Right cardiac atrium (tissue), 5 donors: ENCODE measurements at places on chromosomes 13 and 19. TPM values are rescaled to one million over a fixed set of nuclear protein-coding genes. Genes with fewer than 3 reads are reported as not detected.
A peak's percentile ranks its signal among the peaks of the same experiment; 100 is the strongest.

DNA sequence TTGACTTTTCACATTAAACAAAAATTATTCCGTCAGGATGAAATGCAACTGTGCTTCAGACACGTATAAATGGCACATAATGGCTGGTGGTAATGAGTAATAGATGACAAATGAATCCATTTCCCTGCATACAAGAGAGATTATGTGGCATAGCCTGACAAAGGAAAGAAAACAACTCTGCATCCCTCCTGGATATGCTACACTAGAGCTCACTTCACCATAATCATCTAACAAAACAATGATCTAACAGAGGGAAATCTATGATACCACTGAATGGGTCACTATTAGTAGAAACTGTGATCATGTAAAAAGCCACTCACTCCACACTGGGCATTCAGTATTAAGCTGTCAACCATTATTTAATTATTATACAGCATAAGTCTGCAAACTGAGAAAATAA is 1498.4 kb downstream of the EFNB2 start:
- no peak for DNase-seq

DNA sequence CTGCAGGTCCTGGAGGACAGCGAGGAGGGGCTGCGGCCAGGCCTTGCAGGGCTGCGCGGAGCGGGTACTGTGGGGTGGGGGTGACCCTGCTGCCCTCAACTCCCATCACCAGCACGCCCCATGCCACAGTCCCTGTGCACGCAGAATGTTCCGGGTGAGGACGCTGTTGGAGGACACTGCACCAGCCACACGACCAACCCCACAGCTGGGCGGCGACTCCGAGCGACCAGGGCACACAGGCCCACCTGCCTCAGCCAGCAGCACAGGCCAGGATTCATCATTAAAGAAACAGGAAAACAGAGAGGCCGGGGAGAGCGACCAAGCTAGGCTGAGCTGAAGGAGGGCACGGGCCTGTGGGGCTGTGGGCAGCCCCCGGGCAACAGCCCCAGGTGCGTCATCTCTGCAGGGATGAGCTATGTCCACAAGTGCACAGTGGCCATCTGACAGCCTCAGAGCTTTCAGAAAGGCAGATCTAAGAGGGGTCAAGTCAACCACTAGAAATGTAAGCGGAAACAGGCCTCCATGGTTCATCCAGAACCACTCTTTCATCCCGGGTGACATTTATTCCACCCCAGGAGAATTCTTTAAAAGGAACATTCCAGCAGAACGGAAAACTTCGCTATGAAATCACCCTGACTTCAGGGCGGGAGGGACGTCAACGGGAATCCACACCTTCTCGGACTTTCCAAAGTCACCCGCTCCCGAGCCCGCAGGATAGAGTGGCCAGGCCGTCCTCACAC is 1.5 kb downstream of the GAS6 start:
- peak; percentile 55 for DNase-seq

Gene ATP8B3
- polyA plus RNA-seq, result 0.97 TPM

DNA sequence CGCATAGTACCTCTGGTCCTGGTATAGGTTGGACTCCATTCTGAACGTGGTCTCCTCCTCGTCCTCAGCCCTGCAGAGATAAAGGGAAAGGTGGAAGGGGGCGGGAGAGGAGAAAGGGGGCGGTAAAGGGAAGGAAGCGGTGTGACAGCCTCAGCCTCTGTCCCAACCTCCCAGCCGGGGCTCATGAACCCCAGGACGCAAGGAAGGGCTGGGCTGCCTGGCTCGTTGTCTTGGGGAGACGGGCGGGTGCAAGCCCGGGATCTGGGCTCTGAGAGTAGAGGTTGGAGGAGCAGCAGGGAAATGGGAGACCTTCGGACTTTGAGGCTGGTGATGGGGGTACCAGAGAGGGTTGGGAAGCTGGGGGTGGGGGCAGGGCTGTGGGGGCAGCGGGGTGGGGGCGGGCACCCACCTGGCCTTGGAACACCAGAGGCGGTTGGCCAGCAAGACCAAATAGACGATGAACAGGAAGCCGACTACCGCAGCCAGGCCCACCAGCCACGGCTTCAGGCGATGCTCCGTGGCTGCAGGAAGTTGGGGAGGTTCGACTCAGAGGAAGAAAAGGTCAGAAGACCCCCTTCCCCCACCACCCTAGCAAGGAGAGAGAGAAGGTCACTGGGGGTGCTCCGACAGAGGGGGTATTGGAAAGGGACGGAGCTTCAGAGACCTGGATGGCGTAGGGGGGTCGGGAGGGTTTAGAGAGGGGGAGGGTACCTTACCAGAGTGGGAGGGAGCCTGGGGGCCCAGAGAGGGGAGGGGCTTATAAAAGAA is 1.7 kb downstream of the SMIM24 start:
- DNase-seq, result no peak

Gene GRWD1
- 7.2 TPM for polyA plus RNA-seq
